Thoracic aorta (tissue), 2 donors: ENCODE measurements at places on chromosomes 2 and 18. TPM values are rescaled to one million over a fixed set of nuclear protein-coding genes. Genes with fewer than 3 reads are reported as not detected.

Gene LHCGR
- total RNA-seq, result not detected

Gene ANKRD29
- total RNA-seq, result 5.6 TPM

Gene AKAIN1
- not detected for total RNA-seq

Gene MC4R
- total RNA-seq, result not detected

Gene CPLX4
- total RNA-seq, result not detected

Gene PLA2R1
- 28.7 TPM for total RNA-seq

Gene EFEMP1
- 2,754 TPM for total RNA-seq

Gene PRKAG3
- total RNA-seq, result not detected

Gene AQP4
- total RNA-seq, result not detected

Gene SLC4A5
- 2.2 TPM for total RNA-seq

Gene STARD6
- not detected for total RNA-seq

Gene EHBP1
- 28.4 TPM for total RNA-seq

GRCh38 chr2:36469710-36470109, 114.1 kb downstream of the CRIM1 start:
- no peak for DNase-seq

GRCh38 chr2:16177671-16178180, 237.4 kb downstream of the MYCN start:
- no peak for DNase-seq

DNA sequence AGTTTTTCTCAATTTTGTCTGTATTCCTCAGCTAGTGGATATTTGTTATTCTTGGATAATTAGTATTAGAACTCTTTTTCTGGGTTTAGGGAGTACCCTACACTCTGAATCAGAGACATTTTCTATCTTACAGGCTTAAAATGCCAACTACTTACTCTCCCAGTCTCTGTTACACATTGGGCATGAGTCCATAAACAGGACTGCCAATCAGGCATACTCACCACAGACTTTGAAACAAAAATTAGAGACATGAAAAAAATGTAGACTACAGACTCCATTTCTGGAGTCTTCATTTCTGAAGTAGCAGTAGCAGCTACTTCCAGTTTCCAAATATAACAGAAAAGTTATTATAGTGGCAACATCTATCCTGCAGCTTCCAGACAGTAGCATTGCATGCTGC, 279.7 kb downstream of the MBD5 start:
- no peak for DNase-seq

GRCh38 chr2:178413472-178414265, 37.3 kb downstream of the PRKRA start:
- peak; percentile 25 for DNase-seq

DNA sequence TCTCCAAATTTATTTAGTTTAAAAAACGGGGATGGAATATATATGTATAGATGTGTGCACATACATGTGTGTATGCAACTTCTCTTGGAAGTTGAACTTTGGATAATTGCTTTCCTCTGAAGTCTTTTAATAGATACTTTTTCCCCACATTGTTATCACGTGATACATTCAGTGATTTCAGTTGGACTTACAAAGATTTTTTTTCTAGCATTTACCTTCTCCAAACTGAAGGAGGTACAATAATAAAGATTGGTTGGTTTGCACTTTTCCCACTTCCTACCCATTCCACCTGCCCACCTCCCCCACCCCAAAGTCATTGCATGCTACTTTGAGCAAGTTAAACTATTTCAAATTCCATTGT, 206.1 kb upstream of the FSHR start:
- no peak for DNase-seq

DNA sequence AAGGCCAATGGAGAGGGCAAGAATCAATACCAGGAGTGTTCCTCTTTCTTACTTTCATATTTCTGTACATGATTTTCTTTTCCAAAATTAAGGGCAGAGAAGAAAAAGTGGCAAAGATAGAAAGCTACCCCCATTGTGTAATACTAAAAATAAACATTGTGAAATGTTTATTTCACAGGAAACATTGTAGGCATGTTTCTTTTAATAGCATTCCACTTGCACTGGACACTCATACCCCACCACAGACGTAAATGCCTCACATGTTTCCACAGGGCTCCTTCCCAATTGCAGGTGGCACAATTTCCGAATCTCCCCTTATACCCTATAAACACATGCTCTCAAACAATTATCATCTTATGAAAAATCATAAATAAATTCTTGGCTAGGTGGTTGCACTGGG, 645.1 kb upstream of the SETBP1 start:
- DNase-seq, result no peak

DNA sequence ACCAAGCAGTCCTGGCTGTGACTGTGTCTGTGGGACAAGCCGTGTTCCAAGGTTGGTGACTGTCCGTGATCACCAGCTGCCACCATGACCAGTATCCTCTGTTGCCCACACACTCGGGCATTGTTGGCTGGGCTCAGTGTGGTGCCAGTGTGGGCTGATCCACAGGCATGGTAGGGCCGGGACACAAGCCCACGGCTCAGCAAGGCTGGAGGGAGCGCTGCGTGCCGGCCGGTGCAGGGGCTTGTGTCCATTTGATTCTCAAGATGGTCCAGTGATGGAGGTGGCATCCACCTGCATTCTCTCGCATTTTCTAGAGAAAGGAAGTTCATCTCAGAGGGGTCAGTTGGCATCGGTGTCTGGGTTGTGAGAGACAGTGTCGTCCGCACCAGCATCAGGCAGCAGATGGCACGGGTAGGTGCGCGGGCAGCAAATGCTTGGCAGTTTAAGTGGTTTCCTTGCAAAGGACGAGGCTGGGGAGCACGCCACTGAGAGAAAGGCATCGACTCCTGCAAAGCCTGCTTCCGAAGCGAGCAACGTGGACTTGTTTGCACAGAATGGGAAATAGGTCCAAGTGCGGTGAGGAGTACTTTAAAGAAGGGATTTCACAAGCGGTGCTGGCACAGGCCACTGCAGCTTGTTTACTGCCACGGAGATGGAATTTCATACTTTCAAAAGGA, 20.9 kb downstream of the TWIST2 start:
- no peak for DNase-seq

DNA sequence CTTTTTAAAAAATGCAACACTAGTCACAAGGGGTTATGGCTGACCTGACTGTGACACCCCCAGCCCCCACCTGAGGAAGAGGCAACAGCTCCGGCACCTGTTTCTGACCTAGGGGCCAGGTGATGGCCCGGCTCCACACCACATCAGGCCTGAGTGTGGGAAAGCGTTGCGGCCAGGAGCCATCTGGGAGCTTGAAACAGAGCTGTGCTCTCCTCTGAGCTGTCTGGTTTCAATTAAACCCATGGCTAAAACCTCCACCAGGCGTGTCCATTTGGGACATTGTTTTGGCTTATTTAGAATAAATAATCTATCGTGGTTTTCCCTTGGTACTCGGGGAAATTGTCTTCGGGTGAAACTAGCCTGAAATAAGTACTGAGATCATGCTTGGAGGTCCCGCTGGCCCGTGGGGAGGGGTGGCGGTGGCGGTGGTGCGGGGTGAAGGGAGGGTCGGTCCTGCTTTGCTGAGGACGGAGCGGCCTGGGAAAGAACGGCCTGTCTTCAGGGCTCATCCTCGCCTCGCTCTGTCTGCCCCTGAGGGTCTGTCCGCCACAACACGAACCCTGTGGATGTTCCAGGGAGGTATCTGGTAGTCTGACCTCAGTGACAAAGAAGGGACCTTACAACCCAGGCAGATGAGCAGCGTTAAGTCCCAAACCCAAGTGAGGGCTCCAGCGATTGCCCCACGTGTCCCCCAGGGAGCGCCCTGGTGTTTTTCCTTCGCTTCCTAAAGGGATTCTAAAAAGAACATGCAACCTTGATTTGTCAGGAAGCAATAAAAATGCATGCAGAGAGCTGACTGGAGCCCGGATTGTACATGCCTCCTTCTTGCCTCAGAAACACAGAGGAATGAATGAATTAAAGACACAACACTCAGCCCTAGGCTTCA, 58.7 kb downstream of the IL1RL2 start:
- no peak for DNase-seq

GRCh38 chr18:58541789-58542425, 87.0 kb downstream of the ALPK2 start:
- DNase-seq, result no peak

DNA sequence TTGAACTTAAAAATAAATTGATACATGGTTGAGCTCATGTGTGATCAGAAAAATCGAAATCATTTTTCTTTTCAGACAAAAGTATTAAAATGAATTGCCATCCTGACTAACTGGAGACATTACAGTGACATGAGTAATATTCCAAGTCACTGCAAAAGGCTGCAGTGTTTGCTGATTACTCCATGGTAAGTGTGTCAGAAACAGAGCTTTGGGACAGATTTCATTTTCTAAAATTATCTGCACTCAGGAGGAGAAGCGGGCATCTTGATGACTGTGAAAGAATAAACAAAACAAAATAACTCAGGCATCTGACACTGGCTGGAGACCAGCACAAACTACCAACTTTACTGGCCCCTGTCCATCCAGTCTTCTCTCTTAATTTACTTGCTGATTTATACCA, 312.3 kb upstream of the PIK3C3 start:
- DNase-seq, result no peak

- DNase-seq, result no peak
Measured at GRCh38 chr18:13219593-13220159, 1.1 kb downstream of the LDLRAD4 start.

DNA sequence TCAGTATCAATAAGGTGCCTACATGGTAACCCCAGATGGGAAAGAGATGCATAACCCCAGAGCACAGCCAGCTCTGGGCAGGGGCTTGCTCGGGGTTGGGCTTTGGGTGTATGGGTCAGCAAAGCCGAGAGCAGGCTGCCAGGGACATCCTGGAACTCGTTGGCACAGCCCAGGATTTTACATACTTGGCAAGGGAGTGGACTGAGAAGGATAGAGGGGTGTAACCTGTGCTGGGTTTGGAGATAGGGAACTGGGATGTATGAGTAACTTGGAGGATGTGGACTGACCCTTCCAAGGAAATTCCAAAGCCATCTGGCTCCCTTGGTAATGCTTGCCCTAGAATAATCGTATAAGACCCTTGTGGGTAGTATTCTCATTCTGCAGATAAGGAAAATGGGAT, 44.2 kb downstream of the GPR39 start:
- no peak for DNase-seq

DNA sequence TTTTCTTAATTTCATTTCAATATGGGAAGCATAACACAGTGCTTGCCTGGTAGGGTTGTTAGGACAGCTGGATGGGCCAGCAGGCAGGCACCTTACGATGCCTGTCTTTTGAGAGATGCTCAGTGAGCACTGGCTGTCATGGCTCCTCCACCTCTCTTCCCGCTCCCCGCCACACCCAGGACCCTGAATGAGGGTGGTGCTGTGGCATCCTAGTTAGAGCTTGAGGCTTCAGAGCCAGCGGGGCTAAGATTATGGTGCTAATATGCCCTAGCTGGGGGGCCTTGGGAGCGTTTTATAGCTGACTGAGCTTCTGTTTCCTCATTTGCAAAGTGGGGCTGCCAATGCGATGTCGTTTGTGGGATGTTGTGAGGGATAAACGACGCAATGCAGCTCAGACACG, 37.7 kb downstream of the ASB1 start:
- no peak for DNase-seq

DNA sequence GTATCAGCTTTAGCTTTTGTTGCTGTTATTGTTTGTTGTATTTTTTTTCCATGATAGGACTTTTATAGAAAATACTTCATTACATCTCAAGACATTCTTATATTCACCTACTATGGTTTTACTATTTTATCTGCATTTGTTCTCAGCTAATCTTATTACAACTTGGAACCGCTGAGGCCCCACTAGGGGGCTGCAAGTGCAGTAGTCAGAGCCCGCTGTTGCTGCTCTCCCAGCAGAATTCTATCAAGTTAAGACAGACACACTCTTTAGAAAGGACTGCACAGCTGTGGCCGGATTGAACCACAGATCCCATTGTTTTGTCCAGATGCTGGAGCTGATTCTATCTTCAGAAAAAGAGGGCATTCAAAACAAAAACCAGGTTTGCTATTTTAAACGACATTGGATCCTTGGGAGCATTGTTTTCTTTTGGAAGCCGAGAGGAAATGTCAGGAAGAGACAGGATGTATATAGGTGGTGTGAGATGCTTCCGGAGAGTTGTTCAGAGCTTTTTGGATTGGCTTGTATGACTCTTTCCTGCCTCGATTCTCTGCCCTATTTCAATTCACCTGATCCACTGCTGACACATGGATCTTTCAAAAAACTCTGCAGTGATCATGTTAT, 105.7 kb upstream of the GAREM1 start:
- no peak for DNase-seq

DNA sequence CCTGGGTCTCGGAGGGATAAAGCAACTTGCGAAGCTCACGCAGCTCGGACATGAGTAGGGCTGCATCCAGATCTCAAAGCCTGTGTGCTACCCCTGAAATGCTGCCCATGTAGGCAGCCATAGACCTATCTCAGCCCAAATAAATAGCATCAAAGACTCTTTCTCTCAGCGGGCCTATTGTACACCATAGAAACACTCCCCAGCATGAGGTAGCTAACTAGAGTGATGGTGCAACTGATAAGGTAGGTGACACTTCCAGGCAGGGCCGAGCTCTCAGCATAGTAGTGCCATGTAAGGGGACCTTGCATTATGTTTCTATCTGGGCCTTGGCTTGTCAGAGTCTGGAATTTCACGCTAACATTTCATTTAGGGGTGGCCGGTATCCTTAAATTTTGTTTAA, 52.4 kb downstream of the RABL2A start:
- no peak for DNase-seq

- DNase-seq, result no peak
Measured at GRCh38 chr2:105383432-105384166, 15.3 kb downstream of the FHL2 start.

DNA sequence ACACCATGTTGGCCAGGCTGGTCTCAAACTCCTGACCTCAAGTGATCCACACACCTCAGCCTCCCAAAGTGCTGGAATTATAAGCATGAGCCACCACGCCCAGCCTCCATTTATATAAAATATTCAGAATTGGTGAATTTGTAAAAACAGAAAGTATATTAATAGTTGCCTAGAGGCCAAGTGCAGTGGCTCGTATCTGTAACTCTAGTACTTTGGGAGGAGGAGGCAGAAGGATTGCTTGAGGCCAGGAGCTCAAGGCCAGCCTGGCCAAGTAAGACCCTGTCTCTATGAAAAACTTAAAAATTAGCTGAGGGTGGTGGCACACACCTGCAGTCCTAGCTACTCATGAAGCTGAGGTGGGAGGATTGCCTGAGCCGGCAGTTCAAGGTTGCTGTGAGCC, 89.6 kb downstream of the SLC25A12 start:
- DNase-seq, result no peak

- no peak for DNase-seq
Measured at GRCh38 chr18:75213611-75214331, 3.2 kb downstream of the TSHZ1 start.

- DNase-seq, result no peak
Measured at GRCh38 chr2:125471963-125472362, 1184.0 kb upstream of the GYPC start.

GRCh38 chr2:86383844-86384243, 46.4 kb upstream of the REEP1 start:
- DNase-seq, result no peak

DNA sequence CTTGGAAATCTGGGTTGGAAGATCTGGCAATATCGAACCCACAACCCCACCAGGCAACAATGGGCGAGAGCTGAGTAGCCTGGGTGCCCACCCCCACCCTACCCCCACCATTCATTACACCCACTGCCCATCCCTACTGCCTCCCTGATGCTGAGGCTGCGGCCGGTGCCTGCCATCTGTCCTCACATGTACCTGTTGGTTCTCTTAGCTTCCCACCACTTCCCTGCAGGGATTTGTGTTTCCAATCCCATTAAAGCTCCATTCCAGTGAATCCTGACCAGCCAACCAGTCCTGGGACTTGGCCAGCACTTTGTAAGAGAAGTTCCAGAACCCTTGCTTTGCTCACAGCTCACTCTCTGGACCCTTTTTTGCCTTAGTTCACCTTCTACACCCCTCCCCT, 163.0 kb upstream of the SH3BP4 start:
- no peak for DNase-seq

- DNase-seq, result no peak
Measured at GRCh38 chr2:68435615-68436014, 31.5 kb downstream of the FBXO48 start.
